Activated T-cell treated with anti-CD3 and anti-CD28 coated beads, Interleukin-2, amount 50 U/mL, for 72 hours (primary cell): ENCODE measurements at places on chromosomes 7 and 10.

DNA sequence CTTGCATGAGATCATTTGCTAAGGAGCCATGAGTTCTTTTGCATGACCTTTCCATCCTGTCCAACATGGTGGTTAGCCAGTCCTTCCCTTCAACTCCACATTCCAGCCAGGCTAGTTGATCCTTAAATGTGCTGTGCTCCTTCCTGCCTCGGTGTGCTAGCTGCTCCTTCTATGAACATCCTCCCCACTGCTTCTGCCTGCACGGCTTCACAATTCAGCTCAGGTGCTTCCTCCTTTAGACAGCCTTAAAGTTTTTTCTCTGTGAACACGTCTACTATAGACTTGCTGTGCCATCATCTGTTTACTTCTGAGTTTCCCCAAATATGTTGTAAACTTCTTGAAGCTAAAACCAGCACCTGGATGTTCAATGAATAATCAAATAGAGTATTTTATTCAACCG lies 95.5 kb downstream of the OTUD1 start:
- DNase-seq: no peak

DNA sequence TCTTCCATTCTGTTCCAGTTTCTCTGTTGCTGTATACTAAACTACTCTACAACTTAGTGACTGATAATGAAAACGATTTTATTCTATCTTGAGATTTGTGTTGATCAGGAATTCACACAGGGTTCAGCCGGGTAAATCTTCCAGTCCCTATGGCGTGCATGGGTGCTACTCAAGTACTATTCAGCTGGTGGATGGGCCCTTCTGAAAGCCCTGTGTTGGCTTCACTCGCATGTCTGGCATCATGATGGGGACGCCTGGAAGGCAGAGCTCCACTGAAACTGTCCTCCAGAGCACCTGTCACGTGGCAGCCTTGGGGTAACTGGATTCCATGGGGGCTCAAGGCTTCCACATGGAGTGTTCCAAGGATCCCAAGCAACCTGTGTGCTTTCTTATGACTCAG lies 86.0 kb upstream of the ZMIZ1 start:
- DNase-seq: no peak

- DNase-seq: no peak
These were observed 672.5 kb upstream of the ANKRD30A start for GRCh38 chr10:36452851-36453250.

GRCh38 chr10:47136866-47137265 lies 163.1 kb upstream of the GDF10 start:
- no peak for DNase-seq

GRCh38 chr10:17445400-17445998 lies 8.9 kb downstream of the ST8SIA6 start:
- no peak for DNase-seq

GRCh38 chr10:3622845-3623621 lies 162.0 kb downstream of the KLF6 start:
- peak; percentile 36 for DNase-seq

- DNase-seq: no peak
These were observed 26.6 kb downstream of the ST8SIA6 start for GRCh38 chr10:17427666-17428350.

DNA sequence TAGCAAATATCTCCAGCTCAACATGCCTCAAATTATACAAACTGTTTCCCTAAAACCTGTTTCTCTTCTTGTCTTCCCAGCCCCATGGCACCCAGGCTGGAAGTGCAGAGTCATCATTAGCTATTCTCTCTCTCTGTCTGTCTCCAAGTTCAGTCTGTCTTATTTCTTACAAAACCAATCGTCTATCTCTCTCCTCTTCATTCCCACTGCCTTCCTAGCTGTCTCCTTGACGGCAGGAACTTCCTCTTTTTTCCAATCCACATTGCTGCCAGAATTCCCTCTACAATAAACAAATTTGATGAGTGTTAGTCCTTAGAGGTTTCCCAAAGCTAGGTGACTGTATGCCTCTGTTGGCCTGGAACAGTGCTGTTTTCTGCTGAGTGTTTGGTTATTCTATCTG lies 14.9 kb upstream of the ZNRF2 start:
- DNase-seq: no peak

DNA sequence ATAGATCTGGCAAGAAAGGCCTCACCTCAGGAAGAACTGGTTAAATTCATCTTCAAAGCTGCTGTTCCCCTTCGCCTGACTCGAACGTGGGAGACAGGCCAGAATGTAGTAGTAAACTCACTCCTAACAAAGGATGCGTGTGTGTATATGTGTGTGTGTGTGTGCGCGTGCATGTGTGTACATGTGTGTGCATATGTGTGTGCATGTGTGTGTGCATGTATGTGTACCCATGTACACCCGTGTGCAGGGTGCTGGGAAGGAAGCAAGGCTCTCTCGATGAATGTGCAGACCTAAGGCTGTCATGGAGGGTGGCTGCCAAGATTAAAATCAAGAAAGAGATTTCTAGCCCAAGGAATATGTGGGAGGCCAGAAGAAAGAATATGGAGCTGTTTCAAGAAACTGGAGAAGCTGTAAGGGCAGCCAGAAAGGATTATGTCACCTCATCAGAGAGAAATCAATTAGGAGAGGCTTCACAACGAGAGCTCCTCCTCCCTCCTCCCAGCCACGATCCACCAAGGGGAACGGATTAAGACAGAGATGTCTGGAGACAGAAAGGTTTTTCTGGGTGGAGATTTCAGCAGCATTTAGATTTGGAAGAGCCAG lies 34.0 kb upstream of the LBX1 start:
- no peak for DNase-seq

- DNase-seq: no peak
These were observed at the start of gene NME8 for GRCh38 chr7:37848297-37848696. Gene NME8, plus strand, starts transcription at chr7:37848597. Its CDS starts 1,670 bp downstream, at chr7:37850267.
